PC-3 (cell line): ENCODE measurements at places on chromosomes 4 and X.

- DNase-seq = peak; percentile 41
Measured at GRCh38 chr4:127140306-127140705, 492.5 kb upstream of the INTU start.

GRCh38 chr4:72418458-72418857 lies 150.6 kb downstream of the ADAMTS3 start:
- DNase-seq = peak; percentile 90

- DNase-seq = no peak
Measured at GRCh38 chrX:39150220-39150619, 349.0 kb downstream of the MID1IP1 start.

DNA sequence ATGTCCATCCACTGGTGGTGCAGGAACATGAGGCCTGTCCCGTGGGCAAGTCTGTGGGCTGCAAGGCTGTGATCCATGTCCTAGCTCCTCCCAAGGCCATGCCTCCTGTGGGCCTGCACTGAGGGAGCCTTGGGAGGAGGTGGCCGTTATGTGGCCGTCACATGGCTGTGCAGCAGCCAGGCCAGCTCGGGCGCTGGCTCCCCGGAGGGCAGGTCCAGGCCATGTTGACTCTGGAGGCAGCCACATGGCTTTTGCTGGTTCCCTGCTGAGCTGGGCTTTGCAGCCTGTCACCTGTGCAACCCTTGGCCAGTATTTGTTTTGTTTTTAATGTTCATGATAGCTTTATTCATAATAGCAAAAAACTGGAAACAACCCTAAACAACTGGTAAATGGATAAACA lies 13.3 kb downstream of the ADRA2C start:
- no peak for DNase-seq

DNA sequence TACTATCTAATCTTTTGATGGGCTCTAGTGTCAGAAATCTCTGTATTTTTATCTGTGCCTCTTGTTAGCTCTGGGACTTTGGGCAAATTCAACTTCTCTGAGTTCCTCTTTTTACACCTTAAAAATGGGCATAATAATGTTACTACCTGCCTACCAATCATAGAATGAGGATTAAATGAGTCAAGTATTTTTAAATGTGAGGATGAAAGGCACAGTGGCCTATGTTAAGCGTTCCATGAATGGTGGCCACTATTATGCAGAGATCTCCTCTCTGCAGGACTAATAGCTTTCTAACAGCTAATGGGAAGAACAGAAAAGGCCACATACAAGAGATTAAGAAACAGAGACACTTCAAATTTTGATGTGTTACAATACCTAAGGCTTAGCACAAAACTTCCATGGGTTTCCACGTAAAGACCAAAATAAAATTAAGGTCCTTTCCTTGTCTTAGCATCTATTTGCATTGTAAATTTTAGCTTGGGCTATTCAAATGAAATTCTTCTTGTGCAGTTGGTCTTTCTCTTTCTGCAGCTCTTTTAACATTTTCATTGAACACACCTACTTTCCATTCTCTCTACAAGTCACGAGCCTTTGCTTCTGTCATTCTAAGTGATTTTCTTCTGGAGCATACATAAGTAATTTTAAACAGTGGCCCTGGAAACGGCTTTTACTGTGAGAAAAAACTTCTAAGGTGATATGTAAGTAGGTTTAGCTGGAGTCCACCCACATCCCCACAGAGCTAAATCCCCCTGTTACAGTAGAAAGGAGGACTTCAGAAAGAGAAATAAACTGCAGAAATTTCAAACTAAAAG lies 117.9 kb upstream of the MED14 start:
- DNase-seq = no peak
